ENCODE measurements at places on chromosomes 16 and 17.

GRCh38 chr17:63479495-63480184, 2.8 kb downstream of the ACE start:
- DNase-seq: no peak

DNA sequence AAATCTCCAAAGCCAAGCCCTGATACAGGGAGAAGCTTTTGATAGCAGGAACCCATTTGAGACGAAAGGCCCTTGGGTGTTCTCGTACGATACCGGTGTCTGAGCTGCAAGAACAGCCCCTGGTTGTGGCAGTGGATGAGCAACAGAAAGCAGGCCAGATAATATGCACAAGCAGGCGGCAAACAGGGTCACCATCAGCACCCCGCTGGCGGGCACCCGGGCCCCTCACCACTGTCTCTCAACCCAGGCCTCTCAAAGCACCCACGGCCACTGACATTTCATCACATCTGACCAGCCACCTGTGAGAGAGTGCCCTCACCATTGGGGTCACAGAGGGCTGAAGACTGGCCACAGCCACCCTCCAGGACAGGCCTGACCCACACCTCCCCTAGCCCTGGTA, 230.4 kb downstream of the C16orf78 start:
- no peak for DNase-seq

DNA sequence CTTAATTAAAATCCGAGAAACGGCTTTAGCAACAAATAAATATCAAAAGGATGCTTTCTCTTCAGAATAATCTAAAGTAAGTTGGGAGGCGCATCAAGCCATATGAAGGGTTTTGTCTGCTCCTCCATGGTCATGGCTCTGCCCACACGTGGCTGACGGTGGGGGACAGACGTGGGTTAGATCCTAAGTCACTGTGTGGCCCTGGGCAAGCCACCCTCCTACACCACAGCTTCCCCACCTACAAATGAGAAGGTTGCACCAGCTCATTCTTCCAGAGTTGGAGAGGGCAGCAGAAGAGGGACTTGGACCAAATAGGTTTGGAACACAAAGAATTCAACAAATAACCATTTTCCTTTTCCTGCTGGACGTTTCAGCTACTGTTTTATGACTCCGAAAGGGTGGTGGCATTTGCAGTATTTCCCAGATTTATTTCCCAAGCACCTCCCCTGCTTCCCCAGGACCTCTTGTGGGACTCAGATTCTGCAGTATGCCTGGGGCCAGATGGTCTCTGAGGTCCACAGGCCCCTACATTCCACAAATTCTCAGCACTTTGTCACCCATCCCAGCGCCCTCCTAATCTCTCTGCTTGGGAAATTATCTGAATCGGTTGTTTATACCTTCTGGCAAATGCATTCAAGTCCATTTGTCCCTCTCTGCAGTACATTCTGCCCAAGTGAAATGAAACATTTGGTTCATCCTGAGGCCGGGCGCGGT, 17.8 kb downstream of the LRRC75A start:
- no peak for DNase-seq

- no peak for DNase-seq
Observed at GRCh38 chr17:45681706-45682105, 102.4 kb upstream of the CRHR1 start.

GRCh38 chr16:80984124-80984892, 22.4 kb downstream of the CMC2 start:
- no peak for DNase-seq

- no peak for DNase-seq
Observed at GRCh38 chr17:73140566-73140965, 24.2 kb upstream of the SSTR2 start.

DNA sequence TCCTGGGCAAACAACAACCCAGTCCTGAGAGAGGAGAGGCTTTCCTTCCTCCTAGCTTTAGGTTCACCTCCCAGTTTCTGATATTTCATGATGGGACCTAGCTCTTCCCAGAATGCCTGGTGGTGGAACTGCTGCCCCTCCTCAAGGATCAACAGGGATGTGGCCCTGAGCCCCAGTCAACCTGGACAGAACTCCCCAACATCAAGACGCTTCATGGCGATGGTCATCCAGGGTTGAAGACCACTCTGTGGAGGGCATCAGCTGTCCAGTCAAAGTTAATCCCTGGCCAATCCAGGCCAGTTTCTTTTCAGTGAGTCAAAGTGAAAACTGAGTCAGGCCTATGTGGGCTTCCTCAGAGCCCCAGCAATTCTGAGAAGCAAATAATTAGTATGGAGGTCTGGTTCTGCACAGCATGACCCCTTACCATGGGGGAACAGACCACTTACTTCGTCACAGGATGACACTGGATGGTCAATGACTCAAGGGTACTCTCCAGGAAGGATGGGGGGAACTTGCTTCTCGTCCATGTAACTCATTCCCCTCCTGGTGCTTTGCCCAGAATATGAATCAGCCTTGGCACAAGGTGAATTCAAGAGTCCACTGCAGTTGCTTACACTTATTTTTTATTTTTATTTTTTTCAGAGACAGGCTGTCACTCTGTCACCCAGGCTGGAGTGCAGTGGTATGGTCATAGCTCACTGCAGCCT, 14.7 kb upstream of the XYLT2 start:
- DNase-seq: peak; percentile 74

DNA sequence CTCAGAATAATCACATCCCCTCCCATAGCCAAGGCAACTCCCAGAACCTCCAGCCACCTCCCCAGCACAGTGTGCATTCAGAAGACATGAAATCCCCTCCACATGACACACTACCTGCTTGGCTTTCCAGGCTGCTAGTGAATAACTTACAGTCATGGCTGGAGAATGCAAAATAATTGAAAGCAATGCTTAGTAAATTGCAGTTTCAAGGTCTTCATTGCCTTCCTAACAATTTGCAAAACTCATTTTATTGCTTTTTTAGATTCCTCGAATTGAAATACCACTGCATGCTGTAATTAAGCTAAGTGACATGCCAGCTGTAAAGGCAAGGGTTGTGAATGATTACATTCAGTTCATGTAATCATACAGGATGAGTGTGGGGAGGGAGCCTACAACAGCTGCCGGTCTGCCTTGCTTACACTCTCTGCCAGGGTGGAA, 29.0 kb upstream of the HOXB13 start:
- DNase-seq: no peak

GRCh38 chr16:57601801-57602478, 26.5 kb upstream of the ADGRG1 start:
- peak; percentile 73 for DNase-seq

DNA sequence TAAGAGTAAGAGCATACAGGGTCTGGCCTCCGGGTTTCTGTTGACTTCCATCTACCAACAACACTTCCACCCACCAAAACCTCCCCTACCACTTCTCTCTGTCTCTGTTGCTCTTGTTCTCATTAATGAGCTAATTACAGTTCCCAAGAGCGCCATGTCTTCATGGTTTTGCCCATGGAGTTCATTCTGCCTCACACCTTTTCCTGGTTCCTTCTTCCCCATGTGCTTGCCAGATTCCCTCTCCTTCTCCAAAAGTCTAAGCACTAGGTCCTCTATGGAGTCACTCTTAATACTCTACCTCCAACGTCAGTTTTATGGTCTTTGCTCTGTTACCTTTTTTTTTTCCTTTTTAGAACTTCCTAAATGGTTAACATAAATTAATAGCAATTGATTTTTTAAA, 92.8 kb downstream of the MYO1D start:
- no peak for DNase-seq

- DNase-seq: peak; percentile 38
Observed at GRCh38 chr17:73546770-73547536, 97.3 kb downstream of the SDK2 start.

DNA sequence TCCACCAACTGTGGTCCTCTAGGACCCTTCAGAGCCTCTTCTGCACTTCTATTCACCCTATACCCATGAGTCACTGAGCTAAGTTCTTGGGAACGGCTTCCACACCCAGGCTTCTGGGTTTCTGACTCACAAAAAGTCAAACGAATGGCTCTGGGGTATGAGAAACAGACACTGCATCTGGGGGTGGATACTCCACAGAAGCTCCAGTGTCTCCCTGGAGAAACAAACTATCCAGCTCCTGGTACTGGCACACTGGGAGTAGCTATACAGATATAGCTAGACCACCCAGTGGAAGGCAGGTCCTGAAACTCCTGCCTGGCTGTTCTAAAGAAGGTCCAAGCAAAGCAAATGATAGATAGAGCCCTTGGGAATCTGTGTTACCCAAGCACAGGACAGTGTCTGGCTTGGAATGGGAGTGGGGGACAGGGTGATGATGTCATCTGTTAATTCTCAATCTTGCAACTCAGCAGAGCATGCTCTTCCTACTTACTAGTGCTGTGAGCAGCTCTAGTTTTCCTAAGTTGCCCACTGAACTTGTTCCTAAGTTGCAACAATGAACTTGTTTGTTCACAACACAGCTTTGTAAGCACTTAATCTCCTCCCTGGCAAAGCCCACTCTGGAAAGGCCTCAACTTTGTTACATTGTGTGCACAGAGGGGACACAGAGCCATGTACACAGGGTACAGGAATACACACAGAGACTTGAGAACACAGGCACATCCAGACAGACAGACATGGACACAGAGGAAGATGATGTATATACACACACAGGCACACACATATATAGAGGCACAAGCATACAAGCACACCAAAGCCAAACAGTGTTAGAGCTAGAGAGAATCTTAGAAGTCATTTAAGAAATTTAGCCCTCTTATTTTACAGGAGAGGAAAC, 6.7 kb downstream of the MMP28 start:
- DNase-seq: peak; percentile 90

DNA sequence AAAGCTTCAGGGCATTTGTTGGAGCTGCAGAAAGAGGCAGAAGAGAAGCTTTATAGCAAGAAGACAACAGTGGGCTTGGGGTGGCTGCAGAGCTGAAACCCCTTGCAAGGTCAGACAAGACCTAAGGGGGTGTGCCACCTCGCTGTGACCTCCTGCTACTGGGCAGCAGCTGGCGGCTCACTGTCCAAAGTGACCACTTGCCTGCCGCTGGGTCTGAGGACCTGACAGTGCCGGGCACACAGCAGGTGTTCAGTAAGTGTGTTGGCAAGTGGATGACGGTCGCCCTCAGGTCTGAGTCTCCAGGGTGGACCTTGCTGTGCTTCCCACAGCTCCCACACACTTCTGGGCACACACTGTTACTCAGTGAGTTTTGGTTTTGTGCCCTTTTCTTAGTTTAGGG, 336.5 kb downstream of the C16orf95 start:
- no peak for DNase-seq

DNA sequence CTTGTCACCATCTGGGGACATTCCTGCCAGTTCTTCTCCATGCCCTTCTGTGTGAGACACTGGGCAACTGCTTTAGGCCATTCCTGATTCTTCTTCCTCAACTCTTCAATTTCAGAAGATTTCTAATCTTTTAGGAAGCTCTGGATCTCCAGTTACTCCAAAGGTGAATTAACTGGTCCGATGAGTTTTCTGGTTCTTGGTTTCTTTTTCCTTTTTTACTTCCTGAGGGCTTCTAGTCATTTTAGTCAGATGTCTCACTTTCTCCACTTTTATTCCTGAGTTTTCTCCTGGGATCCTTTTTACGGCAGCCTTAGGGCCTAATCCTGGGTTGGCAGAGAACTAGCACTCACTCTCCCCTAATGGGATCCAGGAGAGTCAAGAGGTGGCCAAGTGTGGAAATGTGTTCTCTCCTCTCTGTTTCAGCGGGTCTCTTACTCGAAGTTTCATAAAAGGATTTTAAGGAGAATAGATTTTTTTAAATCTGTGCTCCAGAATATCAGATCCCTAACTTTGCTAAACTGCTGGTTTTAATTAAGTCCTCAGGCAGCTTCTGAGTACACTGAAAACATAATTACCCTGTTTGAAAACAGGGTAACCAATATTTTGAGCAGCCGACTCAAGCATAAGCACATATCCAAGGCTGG, 107.6 kb downstream of the RMI2 start:
- DNase-seq: no peak

DNA sequence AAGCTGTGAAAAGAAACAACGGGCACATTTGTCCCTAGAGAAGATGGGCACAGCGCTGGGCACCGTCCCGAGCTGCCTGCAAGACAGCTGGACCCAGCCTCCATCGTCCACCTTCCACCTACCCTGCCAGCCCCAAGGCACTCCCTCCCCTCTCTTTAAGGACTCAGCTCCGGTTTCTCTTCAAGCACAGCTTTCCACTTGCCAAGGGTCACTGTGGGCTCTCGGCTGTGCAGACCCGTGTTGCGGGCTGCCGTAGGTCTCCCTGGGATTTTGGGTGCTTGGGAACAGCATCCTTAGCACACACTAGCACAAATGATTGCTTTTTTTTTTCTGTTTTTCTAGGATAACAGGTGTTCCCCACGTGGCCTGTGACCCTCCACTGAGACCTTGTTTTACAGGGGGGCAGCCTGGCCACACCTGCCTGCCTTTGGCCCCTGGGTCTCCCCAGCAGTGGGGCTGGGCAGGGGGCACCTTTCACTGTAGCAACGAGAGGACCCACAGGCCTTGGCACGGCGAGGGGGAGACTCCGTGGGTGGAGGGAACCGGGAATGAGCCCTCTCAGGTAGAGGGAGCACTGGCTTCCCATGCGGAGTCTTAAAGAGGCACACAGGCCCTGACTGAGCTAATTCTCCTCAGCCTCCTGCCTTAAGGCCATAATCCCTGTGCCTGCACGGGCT, 1.4 kb downstream of the CHMP6 start:
- DNase-seq: no peak

- no peak for DNase-seq
Observed at GRCh38 chr17:6322316-6322715, 112.6 kb downstream of the AIPL1 start.

DNA sequence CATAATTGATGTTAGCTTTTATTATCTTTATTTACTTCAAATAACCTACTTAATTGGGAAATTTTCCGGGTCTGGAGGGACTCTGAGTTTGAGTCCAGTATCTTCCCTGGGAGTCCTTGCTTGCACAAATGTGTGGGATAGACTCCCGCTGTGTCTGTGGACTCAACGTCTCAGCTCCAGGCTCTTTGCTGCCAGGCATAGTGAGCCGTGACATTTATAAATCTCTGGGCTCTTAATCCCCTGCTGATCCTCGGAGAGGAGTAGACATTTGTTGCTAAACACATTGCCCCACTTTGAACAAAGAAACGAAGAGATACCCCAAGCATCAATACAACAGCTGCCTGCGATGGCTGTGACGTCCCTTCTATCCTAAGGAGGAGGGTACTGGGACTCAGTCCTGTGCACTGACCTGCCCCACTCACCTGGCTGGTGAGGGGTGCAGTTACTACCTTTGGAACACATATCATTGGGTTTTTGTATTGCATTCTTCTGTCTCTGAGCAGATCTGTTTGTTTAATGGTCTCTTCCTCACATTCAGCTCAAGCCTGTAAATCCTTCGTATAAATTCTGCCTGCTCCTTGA, 316.9 kb downstream of the HAPSTR1 start:
- DNase-seq: no peak

DNA sequence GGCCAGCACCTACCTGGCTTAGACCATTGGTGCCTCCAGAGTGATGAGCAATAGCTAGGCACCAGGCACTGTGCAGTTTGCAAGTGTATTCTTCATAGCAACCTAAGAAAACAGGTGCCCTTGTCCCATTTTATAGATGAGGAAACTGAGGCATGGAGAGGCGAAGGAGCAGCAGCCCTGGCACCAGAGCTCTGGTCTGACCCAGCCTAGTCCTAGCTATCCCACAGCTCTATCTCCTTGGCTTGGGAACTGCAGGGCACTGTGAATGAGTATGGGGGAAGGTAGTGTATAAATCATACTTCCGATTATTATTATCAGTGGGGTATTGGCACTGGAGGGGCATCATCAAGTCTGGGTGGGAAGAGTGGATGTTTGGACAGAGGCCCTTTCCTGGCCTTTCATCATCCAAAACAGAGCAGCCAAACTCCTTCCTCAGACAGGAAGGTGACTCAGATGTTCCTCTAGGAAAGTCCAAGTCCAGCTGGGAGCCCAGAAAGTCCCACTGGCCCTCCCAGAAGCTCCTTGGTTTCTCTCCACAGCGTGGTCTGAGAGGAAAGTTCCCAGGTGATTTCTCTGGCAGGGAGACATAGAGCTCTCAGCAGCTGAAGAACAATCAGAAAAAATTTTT, 32.0 kb upstream of the PLLP start:
- DNase-seq: peak; percentile 76
